Uterine smooth muscle cell (primary cell): ENCODE measurements at places on chromosomes 12 and 14. TPM values are rescaled to one million over a fixed set of nuclear protein-coding genes. Genes with fewer than 3 reads are reported as not detected.

ARHGEF40 gene
- 42.8 and 43.9 TPM in 2 replicates for total RNA-seq

OASL gene
- total RNA-seq: 0.22 and 0.50 TPM in 2 replicates

NTN4 gene
- 2.9 and 8.5 TPM in 2 replicates for total RNA-seq

TOMM20L gene
- not detected in 2 replicates for total RNA-seq

LTB4R2 gene
- 3.7 and 3.8 TPM in 2 replicates for total RNA-seq

LIMA1 gene
- total RNA-seq: 89.0 and 96.9 TPM in 2 replicates

BCL2L14 gene
- not detected in 2 replicates for total RNA-seq

P2RX2 gene
- not detected in 2 replicates for total RNA-seq

FGF23 gene
- total RNA-seq: not detected in 2 replicates

FLRT2 gene
- 0.66 and 2.2 TPM in 2 replicates for total RNA-seq

SOX5 gene
- 15.7 and 18.2 TPM in 2 replicates for total RNA-seq

PTPRB gene
- total RNA-seq: 2.4 and 3.1 TPM in 2 replicates

LRTM2 gene
- total RNA-seq: not detected in 2 replicates

FOXG1 gene
- total RNA-seq: under 0.01 TPM in 1 of 2 replicates, not detected in the other

NEUROD4 gene
- not detected in 2 replicates for total RNA-seq

PIWIL1 gene
- not detected in 2 replicates for total RNA-seq

SLCO1B1 gene
- not detected in 2 replicates for total RNA-seq

ERP29 gene
- 65.2 and 122 TPM in 2 replicates for total RNA-seq

EFS gene
- 5.5 and 7.6 TPM in 2 replicates for total RNA-seq

GLT8D2 gene
- total RNA-seq: 19.0 and 36.7 TPM in 2 replicates

KRT82 gene
- not detected in 2 replicates for total RNA-seq

CCDC184 gene
- total RNA-seq: 0.22 and 0.25 TPM in 2 replicates

GAS2L3 gene
- total RNA-seq: 44.6 and 87.9 TPM in 2 replicates

SLC41A2 gene
- 19.8 and 23.0 TPM in 2 replicates for total RNA-seq

KRT75 gene
- total RNA-seq: not detected in 2 replicates

MGP gene
- total RNA-seq: 4.0 and 45.0 TPM in 2 replicates

CMA1 gene
- total RNA-seq: not detected in 2 replicates

CBLN3 gene
- 1.5 and 5.5 TPM in 2 replicates for total RNA-seq

DNM1L gene
- total RNA-seq: 76.6 and 89.6 TPM in 2 replicates

PTGER2 gene
- 17.5 and 22.9 TPM in 2 replicates for total RNA-seq

SLC15A4 gene
- 68.7 and 90.0 TPM in 2 replicates for total RNA-seq

CLBA1 gene
- 8.0 and 16.7 TPM in 2 replicates for total RNA-seq

REC8 gene
- 0.87 and 1.1 TPM in 2 replicates for total RNA-seq

NPFF gene
- not detected in 2 replicates for total RNA-seq

ADGRD1 gene
- 0.11 and 1.1 TPM in 2 replicates for total RNA-seq

MANSC4 gene
- not detected in 2 replicates for total RNA-seq

HHIPL1 gene
- 4.5 and 11.2 TPM in 2 replicates for total RNA-seq

KCNJ8 gene
- total RNA-seq: 9.6 and 15.5 TPM in 2 replicates

MYL2 gene
- not detected in 2 replicates for total RNA-seq

TMCC3 gene
- 9.5 and 11.8 TPM in 2 replicates for total RNA-seq

SYNDIG1L gene
- not detected in 2 replicates for total RNA-seq

GLIPR1L2 gene
- 0.22 and 0.25 TPM in 2 replicates for total RNA-seq

RBMS2 gene
- total RNA-seq: 6.8 and 8.6 TPM in 2 replicates

CLEC12A gene
- total RNA-seq: not detected in 2 replicates

BCL11B gene
- under 0.01 TPM in 1 of 2 replicates, not detected in the other for total RNA-seq

SYNJ2BP gene
- 17.2 and 17.3 TPM in 2 replicates for total RNA-seq

OLR1 gene
- not detected in 2 replicates for total RNA-seq

PTCSC3 gene
- not detected in 2 replicates for total RNA-seq

ACOT6 gene
- 0.12 TPM in 1 of 2 replicates, not detected in the other for total RNA-seq

HOTAIR gene
- total RNA-seq: under 0.01 TPM in 1 of 2 replicates, not detected in the other

SLC7A7 gene
- total RNA-seq: 1.3 and 2.9 TPM in 2 replicates

PPFIA2 gene
- total RNA-seq: 6.2 and 7.3 TPM in 2 replicates

CLEC4D gene
- total RNA-seq: not detected in 2 replicates

SNAPC1 gene
- 10.2 and 17.9 TPM in 2 replicates for total RNA-seq

KLHL33 gene
- total RNA-seq: 0.11 and 0.12 TPM in 2 replicates

CLEC7A gene
- not detected in 2 replicates for total RNA-seq
